ENCODE measurements at places on chromosomes 1 and 21. TPM values are rescaled to one million over a fixed set of nuclear protein-coding genes. Genes with fewer than 3 reads are reported as not detected.

GRCh38 chr1:41812051-41812450 lies 106.7 kb downstream of the HIVEP3 start:
- DNase-seq = no peak
- peak overlapping the region; percentile 58 for H3K27ac ChIP-seq
- no peak overlapping the region for H3K4me3 ChIP-seq
- H3K4me1 ChIP-seq = peaks cover 8% of the 10 kb centered on the region

DNA sequence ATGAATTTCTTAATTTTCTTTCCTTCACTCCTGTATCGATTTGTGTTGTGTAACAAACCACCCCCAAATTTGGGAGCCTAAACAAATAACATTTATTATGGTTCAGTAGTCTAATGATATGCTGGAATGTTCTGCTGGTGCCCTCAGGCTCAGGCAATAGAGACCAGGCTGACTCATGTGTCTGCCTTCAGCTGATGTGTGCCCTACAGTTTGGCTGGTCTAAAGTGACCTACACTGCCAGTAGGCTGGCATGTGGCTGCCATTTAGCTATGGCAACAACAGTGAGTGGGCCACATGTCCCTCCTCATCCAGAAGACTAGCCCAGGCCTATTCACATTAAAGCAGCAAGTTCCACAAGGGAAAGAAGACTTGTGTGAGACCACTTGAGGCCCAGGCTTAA lies 115.8 kb downstream of the PTPRC start:
- no peak for DNase-seq
- peaks cover 3% of the 10 kb centered on the region for H3K27me3 ChIP-seq

GRCh38 chr1:214623430-214623829 lies 20.4 kb downstream of the CENPF start:
- no peaks in the 10 kb centered on the region for H3K27me3 ChIP-seq
- H3K36me3 ChIP-seq = peaks cover 14% of the 10 kb centered on the region
- DNase-seq = no peak
- H3K27ac ChIP-seq = no peak overlapping the region
- H3K4me3 ChIP-seq = no peak overlapping the region

DNA sequence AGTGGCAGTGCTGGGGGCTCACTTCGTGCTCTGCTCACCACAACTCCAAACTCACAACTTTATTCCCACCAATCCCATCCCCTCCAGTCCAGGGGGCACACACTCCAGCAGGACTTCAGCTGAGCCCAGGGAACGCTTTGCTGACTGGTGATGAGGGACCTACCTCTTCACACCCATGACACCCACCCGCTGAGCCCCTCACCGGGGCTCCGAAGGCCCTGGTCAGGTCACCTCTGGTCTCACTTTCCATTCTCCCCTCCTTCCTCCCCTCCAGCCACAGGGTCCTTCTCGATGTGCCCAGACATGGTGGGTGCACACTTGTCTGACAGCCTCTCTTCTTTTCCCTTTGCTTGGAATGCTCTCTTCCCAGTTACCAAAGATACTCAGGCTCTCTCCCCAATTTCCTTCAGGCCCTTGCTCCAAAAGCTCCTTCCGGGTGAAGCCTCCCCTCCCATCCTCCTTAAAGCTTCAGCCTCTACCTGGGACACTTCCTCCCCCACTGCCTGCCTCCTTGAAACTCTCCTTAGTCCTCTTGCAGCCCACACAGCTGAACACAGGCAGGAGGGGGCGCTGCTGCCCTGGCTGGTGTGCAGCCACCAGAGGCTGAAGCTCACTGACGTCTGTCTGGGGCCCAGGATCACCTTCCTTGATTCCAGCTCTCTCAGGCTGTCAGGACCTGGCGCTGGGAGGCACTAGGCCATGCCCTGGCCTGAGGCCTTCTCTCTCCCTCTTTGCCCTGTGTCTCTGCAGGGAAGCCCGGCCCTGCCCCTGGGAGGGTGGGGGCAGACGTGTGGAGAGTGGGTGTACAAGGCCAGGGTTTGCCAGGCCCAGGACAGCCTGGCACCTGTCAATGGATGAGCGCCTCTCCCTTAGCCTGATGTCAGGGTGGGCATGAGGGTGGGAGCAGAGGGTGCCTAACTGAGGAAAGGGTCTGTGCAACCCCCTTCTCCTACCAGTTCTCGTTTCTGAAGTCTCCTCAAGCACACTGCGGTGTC lies 1.6 kb downstream of the KCNE1 start:
- H3K4me3 ChIP-seq = no peak overlapping the region
- H3K4me1 ChIP-seq = peaks cover 1% of the 10 kb centered on the region
- DNase-seq = no peak
- H3K27ac ChIP-seq = no peak overlapping the region
- H3K27me3 ChIP-seq = no peaks in the 10 kb centered on the region

GRCh38 chr1:165161130-165161529 lies 195.4 kb downstream of the LMX1A start:
- no peaks in the 10 kb centered on the region for H3K27me3 ChIP-seq
- H3K4me1 ChIP-seq = no peaks in the 10 kb centered on the region
- no peaks in the 10 kb centered on the region for H3K36me3 ChIP-seq
- no peak for DNase-seq

DNA sequence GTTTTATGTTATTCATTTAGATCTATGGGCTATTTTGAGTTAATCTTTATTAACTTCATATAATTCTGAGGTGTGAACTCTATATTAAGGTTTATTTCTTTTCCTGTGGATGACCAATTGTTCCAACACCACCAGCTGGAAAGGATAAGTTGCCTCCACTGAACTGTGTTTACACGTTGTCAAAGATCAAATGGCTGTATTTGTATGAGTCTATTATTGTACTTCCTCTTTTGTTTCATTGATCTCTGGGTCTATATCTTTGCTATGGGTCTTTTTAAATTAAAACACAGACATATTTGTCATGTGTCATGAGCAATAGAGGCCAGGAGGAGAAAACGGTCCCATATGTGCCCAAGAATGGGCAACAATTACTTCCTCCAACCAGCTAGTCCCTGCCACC lies 5.2 kb upstream of the MAB21L3 start:
- H3K27ac ChIP-seq = no peak overlapping the region
- no peak for DNase-seq
- H3K27me3 ChIP-seq = peaks cover 11% of the 10 kb centered on the region
- no peak overlapping the region for H3K4me3 ChIP-seq

GRCh38 chr1:76129731-76130130 lies 55.2 kb downstream of the ST6GALNAC3 start:
- no peaks in the 10 kb centered on the region for H3K27me3 ChIP-seq
- no peaks in the 10 kb centered on the region for H3K4me1 ChIP-seq
- H3K27ac ChIP-seq = no peak overlapping the region
- no peak for DNase-seq

DNA sequence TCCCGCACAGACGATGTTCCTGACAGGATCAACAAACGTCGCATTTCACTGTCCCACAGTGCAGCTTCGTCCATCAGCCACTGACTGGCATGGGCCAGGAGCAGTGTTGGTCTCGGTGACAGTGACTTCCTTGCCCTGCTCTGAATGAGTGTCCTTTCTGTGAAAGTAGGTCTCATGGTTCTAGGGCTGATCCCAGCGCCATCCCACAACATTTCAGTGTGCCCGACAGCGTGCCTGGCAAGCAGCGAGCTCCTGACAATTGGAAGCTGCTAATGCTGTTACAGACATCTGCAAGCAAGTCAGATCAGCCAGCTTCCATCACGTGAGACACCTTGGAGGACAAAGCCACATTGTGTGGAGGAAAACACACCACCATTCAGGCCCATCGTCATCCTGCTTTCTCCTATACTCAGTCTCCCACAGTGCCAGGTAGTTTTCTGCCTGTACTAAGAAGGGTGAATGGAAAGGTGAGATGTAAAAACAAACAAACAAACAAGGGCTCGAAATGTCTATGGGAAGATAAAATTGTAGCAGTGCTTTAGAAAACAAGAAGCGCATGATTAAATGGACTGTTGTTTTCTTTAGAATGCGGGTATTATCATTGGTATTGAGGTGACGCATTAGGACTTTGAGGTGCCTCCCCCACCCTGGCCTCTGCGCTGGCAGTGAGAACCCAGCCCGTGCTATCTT lies 21.9 kb downstream of the ERRFI1 start:
- H3K27ac ChIP-seq = peak overlapping the region; percentile 84
- peaks cover under 1% of the 10 kb centered on the region for H3K36me3 ChIP-seq
- no peak for DNase-seq

- no peak overlapping the region for H3K4me3 ChIP-seq
- no peaks in the 10 kb centered on the region for H3K27me3 ChIP-seq
- no peak for DNase-seq
- H3K27ac ChIP-seq = no peak overlapping the region
- H3K36me3 ChIP-seq = no peaks in the 10 kb centered on the region
- H3K4me1 ChIP-seq = no peaks in the 10 kb centered on the region
Observed at GRCh38 chr21:29416268-29416667, 117.5 kb downstream of the BACH1 start.

DNA sequence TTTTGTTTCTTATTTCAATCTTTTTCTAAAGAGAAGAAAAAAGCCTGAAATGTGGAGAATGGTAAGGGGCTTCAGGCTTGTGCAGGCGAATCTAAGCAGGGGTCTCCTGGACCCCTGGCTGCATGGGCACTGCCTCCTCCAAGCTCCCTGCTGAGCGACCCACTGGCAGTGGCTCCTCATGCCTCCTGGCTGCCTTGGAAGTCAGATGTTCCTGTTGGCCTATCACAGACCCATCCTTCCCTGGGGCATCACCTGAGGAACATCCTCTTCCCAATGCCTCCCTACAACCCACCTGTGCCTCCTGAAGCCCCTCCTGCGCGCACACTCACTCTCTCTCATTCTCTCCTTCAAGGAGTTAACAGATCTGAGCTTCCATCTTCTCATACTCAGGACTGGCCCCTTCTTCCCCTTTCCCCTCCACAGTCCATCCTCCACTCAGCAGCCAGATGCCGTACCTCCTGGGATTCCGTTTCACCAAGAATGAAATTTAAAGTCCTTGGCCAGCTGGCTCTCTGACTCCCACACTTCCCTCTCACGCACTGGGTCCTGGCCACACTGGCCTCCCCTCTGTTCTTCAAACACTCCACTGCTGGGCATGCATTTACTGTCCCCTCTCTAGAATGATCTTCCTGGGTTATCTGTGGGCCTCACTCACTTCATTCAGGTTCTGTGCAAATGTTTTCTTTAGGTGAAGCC lies 41.7 kb downstream of the AZIN2 start:
- no peak overlapping the region for H3K4me3 ChIP-seq
- no peaks in the 10 kb centered on the region for H3K27me3 ChIP-seq
- DNase-seq = no peak

DNA sequence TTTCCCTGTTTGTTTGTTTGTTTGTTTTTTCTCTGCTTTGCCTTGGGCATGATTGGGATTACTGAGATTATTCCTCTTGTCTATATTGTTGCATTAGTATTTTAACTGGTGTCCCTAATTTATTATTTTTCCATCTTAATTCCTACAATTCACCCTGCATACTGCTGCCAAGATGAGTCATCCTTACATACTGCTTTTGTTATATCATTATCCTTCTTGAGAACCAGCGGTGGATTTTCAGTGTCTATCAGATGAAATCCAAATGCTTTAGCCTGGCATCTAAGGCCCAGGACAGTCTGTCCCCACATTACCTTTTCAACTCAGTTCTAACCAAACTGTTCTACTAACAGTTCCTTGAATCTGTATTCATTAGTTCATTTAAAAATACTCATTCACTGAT lies 101.7 kb downstream of the OLFML2B start:
- peak overlapping the region; percentile 80 for H3K27ac ChIP-seq
- DNase-seq = no peak
- H3K36me3 ChIP-seq = peaks cover 5% of the 10 kb centered on the region
- no peak overlapping the region for H3K4me3 ChIP-seq

GRCh38 chr1:6832531-6833188 lies 47.4 kb downstream of the CAMTA1 start:
- H3K27ac ChIP-seq = peak overlapping the region; percentile 53
- H3K4me3 ChIP-seq = no peak overlapping the region
- no peak for DNase-seq
- H3K36me3 ChIP-seq = peaks cover 13% of the 10 kb centered on the region

DNA sequence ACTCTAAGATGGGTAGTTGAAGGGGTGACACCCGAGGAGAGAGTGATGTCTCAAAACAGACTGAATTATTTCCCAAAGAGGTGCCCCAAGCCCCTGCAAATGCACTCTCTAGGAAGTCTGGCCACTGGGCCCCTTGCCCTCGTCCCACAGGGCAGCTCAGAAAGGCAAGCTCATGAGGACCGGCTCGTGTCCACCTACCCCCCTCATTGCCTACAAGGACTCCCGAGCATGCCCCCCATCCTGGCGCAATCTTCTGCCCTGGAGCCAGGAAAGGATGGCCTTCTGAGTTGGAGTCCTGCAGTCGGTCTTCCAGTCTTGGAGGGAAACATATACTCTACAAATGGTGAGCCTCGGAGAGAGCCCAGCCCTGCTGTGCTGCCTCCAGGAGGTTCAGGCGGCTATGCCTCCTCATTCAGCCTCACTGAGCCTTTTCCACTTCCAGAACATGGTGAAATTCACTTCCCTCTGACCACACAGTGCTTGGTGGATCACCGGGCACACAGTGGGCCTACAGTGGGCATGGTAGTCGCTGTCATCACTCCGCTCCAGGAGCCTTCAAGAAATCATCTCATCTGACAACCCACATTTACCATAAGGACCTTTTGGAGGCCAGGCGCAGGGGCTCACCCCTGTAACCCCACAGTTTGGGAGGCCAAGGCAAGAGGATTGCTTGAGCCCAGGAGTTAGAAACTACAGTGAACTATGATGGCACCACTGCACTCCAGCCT lies 5.8 kb upstream of the WNT3A start:
- peaks cover 3% of the 10 kb centered on the region for H3K4me1 ChIP-seq
- H3K27me3 ChIP-seq = peaks cover 60% of the 10 kb centered on the region
- no peak overlapping the region for H3K4me3 ChIP-seq
- H3K36me3 ChIP-seq = no peaks in the 10 kb centered on the region
- DNase-seq = no peak

GRCh38 chr1:25985670-25986069 lies 12.2 kb downstream of the PAFAH2 start:
- no peak for DNase-seq
- no peaks in the 10 kb centered on the region for H3K4me1 ChIP-seq
- no peaks in the 10 kb centered on the region for H3K27me3 ChIP-seq
- H3K27ac ChIP-seq = no peak overlapping the region
- no peak overlapping the region for H3K4me3 ChIP-seq

- H3K4me3 ChIP-seq = no peak overlapping the region
- no peak overlapping the region for H3K27ac ChIP-seq
- peaks cover 20% of the 10 kb centered on the region for H3K4me1 ChIP-seq
- H3K36me3 ChIP-seq = no peaks in the 10 kb centered on the region
Observed at GRCh38 chr1:201298396-201299381, 15.4 kb downstream of the PKP1 start.

- H3K4me1 ChIP-seq = no peaks in the 10 kb centered on the region
- no peaks in the 10 kb centered on the region for H3K36me3 ChIP-seq
- H3K27ac ChIP-seq = no peak overlapping the region
- DNase-seq = peak; percentile 48
- H3K27me3 ChIP-seq = peaks cover 10% of the 10 kb centered on the region
- H3K4me3 ChIP-seq = no peak overlapping the region
Observed at GRCh38 chr1:157469752-157470675, 82.3 kb downstream of the FCRL5 start.

The TMEM35B gene
- total RNA-seq = 20.5 TPM

The GUCA2A gene
- total RNA-seq = not detected

The WNT9A gene
- total RNA-seq = 4.9 TPM

The LORICRIN gene
- not detected for total RNA-seq

The MAB21L3 gene
- not detected for total RNA-seq

Data from osteocyte (in vitro differentiated cells).